ENCODE measurements at places on chromosomes 5 and 9.

GRCh38 chr5:120690621-120691407 is 226.7 kb downstream of the PRR16 start:
- no peak for DNase-seq

DNA sequence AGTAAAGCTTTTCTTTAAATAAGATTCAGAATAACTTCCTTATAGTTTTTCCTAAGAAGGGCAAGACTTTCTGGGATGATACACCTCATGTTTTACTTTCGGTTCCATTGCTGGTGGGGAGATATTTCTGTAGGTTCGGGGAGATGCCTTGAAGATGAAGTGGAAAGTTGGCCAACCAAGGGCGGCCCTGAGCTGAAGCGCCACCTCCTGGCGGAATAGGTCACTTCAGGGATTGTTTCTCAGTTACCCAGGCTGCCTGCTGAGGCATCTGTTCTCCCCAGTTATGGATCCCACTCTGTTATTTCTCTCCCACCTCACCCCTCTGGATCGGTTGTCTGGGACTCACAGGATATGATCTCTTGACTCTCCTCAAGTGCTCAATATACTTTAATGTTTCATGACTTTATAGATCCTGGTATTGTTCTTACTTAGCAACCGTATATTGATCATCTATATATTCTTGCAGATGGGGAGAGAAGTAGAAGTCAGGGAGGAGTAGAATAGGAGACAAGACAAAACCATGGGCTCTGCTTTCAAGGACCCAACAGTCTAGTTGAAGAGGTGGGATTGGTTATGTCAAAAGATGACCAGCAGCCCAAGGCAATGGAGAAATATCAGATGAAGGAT is 23.4 kb downstream of the MEGF10 start:
- DNase-seq: peak; percentile 53

- no peak for DNase-seq
These were observed 65.0 kb upstream of the SUB1 start for GRCh38 chr5:32520356-32520755.

- DNase-seq: no peak
These were observed 97.8 kb upstream of the HAND1 start for GRCh38 chr5:154575546-154576428.

DNA sequence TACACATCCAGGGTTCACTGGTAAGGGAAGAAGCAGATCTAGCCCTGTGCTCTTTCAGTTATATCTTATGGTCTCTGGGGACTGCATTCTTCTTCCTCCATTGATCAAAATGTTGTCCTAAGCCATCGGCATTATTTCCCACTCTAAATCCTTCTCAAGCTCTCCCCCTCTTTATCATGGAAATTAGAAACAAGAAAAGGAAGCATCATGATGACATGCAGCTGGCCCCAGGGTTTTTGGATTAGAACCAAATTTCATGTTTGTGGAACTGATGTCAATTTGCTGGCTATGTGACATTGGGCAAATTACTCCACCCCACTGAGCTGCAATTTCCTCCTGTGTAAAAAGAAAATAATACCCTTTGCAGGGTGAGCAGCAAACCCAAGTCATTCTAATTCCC is 39.5 kb downstream of the MFAP3 start:
- no peak for DNase-seq

DNA sequence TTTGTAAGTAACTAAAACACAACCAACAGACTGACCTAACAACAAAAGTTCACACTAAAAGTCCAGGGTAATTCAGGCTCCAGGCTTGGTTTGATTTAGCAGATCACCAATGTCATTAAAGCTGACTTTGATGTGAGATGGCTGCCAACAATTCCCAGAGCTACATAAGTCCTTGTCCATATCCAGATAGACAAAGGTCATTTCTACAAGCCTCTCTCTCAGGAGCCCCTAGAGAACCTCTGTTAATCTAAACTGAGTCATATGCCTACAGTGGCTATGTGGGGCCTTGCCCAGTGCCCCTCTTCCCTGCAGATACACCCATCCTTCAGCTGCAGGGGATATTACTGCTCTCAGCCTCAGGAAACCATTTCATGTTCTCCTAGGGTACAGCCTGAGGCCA is 18.2 kb upstream of the ANP32B start:
- no peak for DNase-seq

Measured in activated CD4-positive, alpha-beta T cell treated with anti-CD3 and anti-CD28 coated beads for 24 hours (primary cell).